ENCODE measurements at places on chromosomes 1 and 21.

DNA sequence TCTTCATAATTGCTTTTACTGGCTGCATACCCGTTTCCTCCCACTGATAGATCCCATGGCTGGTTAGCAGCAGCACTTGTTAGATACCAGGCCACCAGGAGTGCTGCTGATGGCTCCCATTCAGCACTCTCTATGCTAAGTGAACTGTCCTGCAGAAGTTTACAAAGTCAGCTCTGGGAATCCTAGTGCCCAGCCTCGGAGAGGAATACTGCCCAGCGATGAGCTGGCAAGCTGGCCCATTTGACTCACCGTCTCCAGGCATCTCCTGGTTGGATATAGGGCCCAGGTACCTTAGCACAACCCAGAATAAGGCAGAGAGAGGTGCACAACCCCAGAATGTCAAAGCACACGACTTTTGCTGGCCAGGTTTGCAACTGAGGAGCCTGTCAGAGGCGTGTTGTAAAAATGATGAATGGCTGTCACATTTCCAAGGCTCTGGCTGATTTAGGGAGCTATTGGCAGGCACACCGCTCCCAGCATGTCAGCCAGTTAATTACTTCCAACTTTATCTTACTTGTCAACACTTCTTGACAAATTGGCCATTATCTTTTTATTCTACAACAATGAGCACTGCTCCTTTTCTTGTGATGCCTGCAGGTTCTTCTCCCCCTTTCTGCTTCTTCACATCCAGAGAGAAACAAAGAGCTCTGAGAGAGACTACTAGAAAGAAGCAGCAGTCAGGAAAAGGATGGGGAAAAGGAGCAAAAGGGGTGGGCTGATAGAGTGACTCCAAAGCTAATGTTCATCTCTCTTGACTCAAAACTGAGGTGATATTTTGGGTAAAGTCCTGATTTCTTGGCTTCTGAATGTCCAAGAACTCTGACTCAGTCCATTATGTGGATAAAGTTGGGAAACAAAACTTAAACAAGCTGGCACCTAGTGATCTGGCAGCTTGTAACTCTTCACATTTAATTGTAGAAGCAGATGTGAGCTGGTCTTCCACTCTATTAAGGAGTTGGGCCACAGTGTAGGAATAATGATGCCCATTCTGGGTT lies 10.8 kb upstream of the ANGPTL7 start:
- DNase-seq = peak; percentile 53

- peak; percentile 36 for DNase-seq
Measured at GRCh38 chr1:150997126-150997872, 9.4 kb downstream of the MINDY1 start.

GRCh38 chr21:38984568-38984967 lies 178.8 kb downstream of the ETS2 start:
- DNase-seq = no peak

- no peak for DNase-seq
Measured at GRCh38 chr1:29925058-29925457, 688.7 kb downstream of the PTPRU start.

- no peak for DNase-seq
Measured at GRCh38 chr1:20975668-20976067, 188.6 kb upstream of the HP1BP3 start.

GRCh38 chr1:15031251-15031933 lies 122.2 kb upstream of the TMEM51 start:
- DNase-seq = peak; percentile 34

- DNase-seq = no peak
Measured at GRCh38 chr1:48536477-48536876, 64.5 kb upstream of the SPATA6 start.

GRCh38 chr1:180842491-180843275 lies 70.0 kb upstream of the KIAA1614 start:
- DNase-seq = peak; percentile 52

GRCh38 chr21:29245104-29245643 lies 53.5 kb upstream of the BACH1 start:
- DNase-seq = no peak

DNA sequence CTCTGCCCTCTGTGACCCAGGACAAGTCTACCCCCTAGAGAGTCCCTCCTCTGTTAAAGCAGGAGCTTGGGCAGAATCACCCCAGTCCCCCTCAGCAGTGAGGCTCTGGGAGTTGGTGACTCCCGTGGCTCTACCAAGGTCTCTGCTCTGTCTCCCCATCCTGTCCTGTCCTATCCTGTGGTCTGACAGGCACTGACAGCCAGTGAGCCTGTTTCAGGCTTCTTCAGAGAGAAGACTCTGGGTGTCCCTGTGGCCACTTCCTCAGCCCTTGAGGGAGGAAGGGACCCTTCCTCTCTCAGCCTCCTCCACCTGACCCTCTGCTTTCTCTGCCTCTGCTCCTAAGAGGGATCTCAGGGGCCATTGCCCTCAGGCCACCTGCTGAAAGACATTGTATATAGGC lies 148.7 kb downstream of the FCRL5 start:
- DNase-seq = no peak

GRCh38 chr1:170765712-170766330 lies 101.9 kb downstream of the PRRX1 start:
- DNase-seq = peak; percentile 54

- DNase-seq = no peak
Measured at GRCh38 chr1:30273021-30273325, 450.4 kb downstream of the MATN1 start.

GRCh38 chr1:25247829-25248754 lies 838 bp upstream of the RSRP1 start:
- no peak for DNase-seq

All from astrocyte of the hippocampus (primary cell).